NCI-H510A treated with DMSO at 0.1 percent for 48 hours (cell line): ENCODE measurements at places on chromosomes 5 and 9.

GRCh38 chr5:4348423-4348822, 752.8 kb downstream of the IRX1 start:
- DNase-seq: no peak

GRCh38 chr5:110414360-110414759, 312.1 kb downstream of the TMEM232 start:
- no peak for DNase-seq

DNA sequence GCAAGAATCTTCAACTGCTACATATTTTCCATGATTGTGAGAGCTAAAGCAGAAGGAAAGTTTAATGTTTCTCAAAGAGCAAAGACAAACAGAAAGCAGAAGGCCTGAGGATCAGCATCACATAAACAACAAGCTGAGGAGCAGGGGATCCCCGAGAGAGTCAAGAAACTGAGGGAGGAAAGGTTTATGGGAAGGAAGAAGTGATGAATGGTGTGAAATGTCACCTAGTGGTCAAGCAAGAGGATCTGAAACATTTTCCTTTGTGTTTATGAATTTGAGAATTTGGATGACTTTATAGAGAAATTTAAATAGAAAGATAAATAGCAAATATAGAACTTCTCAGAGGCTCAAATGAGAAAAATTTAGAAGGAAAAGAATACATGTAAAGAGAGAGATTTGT, 481.9 kb downstream of the CHSY3 start:
- DNase-seq: no peak

DNA sequence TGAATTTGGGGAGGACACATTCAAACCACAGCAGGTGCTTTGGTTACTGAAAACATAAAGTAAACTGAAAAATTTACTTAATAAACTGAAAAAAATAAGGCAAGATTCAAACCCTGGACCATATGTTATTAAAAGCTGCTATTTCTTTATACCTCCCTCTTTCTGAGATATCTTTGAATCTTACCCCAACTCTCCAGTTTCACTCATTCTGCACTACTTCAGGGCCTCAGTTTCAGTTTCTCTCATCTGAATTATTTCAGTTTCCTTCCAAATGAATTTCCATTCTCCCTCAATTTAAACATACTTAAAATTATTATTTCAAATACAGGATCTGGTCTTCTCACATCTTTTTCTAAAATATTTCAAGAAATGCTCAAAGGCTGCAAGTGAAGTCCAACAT, 4.9 kb upstream of the OXCT1 start:
- DNase-seq: no peak

DNA sequence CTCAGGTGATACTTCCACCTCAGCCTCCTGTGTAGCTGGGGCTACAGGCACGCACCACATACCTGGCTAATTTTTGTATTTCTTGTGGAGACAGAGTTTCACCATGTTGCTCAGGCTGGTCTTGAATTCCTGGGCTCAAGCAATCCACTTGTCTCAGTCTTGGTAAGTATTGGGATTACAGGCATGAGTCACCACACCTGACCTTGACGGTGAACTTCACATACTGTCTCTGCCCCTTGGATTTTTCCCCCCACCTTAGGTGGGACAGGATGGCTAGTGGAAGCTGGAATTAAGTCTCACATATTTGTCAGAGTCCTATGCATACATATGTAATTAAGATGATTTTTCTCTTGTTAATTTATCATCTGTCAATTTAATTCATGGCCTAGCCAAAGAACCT, 20.9 kb upstream of the RFK start:
- no peak for DNase-seq

- no peak for DNase-seq
These were observed 292.8 kb downstream of the ARL15 start for GRCh38 chr5:54017580-54017979.

GRCh38 chr9:104911032-104911607, 16.8 kb downstream of the ABCA1 start:
- no peak for DNase-seq

DNA sequence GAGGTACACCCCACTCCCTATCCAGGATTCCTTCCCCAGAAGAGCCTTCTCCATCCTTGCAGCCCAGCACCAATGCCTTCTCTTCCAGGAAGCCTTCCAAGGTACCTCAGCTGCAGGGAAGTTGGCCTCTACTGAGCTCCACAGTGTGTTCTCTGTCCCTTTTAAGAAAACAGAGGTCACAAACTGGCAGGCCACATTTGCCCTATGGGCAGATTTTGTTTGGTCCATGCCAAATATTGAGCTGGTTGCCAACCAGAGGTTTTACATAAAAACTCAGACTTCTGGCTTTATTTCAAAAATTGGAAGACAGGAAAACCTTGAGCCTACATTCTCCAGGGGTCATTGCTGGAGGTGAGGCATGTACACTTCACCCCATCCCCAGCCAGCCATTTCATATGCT, 9.0 kb upstream of the NDST1 start:
- DNase-seq: no peak

GRCh38 chr5:88487066-88487465, 218.4 kb upstream of the TMEM161B start:
- no peak for DNase-seq

- DNase-seq: peak; percentile 70
These were observed 75.3 kb upstream of the PJA2 start for GRCh38 chr5:109485030-109485429.

GRCh38 chr5:52269401-52269800, 518.3 kb upstream of the ITGA1 start:
- DNase-seq: no peak

- DNase-seq: no peak
These were observed 99.9 kb downstream of the GABRB2 start for GRCh38 chr5:161446655-161447054.

DNA sequence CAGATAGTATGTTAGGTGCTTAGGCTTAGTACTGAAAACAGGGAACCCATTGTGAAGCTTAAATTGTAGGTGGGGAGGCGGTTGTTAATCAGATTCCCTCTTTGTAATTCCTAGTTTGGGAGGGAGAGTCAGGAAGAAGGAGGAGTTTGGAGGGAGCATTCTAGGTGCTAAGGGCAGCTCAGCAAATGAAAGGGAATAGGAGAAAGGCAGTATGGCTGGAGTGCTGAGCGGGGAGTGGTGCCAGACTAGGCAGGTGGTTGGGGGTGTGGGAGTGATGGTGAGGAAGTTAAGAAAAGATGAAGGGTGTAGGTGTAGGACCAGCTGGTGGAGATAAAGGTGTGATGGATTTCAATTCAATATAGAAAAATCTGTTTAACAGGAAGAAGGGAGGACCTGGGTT, 11.1 kb upstream of the GARNL3 start:
- DNase-seq: no peak

DNA sequence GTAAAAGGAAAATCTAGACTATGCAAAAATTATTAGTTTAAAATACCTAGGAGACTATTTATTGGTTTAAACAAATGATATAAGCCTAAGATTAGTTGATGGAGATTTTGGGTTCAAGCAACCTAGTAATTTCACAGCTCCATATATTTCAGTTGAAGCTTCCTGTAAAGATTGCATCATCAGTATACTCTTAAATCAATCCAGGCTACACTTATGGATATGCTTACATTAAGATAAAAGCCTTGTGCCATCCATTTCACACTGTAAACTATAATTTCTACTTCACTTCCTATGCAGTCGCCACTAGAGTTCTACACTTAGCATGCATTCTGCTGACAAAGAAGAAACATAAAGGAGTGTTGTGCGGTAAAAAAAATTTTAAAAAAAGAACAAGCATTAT, 7.3 kb upstream of the LIX1 start:
- no peak for DNase-seq

DNA sequence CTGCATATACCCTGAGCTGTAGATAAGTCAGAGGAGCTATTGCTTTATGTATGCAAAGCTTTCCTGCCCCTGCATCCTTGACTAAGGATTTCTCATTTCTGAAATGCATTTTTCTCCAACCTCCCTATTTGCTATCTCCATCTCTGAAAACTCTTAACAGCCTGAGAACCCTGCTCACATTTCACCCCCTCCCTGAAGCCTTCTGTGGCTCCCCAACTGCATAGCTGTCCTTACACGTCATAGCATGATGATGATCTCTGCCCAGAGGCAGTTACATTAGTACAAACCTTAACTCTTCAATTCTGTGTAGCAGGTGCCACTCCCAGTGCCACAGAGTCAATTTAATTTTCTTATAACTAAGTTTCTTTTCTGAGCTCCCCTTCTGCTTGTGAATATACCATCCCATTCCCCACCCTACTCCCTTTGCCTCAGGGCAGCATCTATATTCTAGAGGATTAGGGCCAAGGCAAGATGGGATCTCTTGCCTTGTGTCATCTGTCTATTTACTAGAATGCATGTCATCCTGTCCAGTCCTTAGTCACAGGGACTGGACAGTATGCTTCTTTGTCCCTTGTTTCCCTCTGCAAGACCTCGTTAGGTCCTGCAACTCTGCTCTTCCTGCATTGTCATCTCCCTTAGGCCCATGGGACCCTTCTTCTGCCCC, 149.7 kb upstream of the SPRY4 start:
- DNase-seq: no peak

GRCh38 chr5:156914371-156914737, 48.7 kb downstream of the TIMD4 start:
- no peak for DNase-seq

DNA sequence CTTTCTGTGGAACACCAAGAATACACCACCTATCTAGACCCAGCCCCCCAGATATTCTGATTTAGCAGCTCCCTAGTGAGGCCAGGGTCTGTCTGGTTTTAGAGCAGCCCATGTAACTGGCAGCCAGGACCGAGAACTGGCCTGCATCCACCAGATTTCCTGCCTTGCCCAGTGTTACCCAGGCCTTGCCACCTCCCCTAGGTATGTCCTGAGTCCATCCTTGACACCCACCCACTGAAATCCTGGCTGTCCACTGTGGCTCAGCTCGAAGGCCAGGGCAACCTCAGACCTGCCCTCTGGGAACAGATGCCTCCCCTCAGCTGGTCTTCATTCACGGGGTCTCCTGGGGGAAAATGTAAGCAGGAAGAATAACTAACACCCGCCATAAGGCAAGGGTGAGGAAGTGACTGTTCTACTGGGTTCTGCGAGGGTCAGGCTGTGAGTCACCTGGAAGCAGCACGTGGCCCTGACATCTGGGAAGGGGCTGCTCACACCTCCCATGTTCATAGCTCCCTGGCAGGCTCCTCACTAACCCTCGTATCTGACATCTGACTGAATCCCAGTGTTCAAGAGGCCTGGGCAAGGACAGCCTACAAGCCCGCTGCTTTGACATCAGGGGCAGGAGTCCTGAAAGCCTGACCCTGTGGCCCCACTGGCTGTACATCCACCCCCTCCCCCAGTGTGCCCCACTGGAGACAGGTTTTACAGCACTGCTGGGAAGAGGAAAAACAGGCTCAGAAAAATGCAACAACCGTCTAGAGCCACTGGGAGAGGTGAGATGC, 72.7 kb downstream of the SEMA4D start:
- DNase-seq: no peak

GRCh38 chr9:108478431-108479332, 377.1 kb downstream of the ACTL7B start:
- no peak for DNase-seq

- DNase-seq: peak; percentile 43
These were observed 664 bp upstream of the RAB3C start for GRCh38 chr5:58582019-58582802.

- no peak for DNase-seq
These were observed 5.5 kb downstream of the RNU6ATAC start for GRCh38 chr9:134158753-134159392.

- DNase-seq: no peak
These were observed 15.8 kb downstream of the BTF3 start for GRCh38 chr5:73513996-73514395.
